ENCODE measurements at places on chromosomes 13 and 19. TPM values are rescaled to one million over a fixed set of nuclear protein-coding genes. Genes with fewer than 3 reads are reported as not detected.

DNA sequence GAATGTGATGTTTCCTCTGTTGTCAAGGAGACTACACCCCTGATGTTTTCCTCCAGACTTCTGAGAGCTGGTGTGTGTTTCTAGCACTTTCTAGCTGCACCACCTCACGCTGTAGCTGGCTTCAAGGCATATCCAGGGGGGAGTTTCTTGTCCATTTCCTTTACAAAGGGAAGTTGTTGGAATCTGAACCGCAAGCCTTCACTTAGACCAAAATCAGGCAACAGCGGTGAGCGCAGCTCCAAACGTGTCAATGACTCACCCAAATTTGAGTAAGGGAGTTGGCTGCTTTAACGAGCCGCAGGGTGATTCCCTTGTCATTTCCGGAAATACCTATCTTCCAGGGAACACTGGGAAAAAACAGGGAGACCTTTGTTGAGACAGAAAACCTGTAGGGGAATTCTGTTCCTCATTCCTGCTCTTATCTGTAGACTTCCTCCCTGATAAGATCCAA is 2.5 kb downstream of the LDLR start:
- peak overlapping the region; percentile 60 for H3K4me3 ChIP-seq
- no peaks in the 10 kb centered on the region for H3K27me3 ChIP-seq
- H3K27ac ChIP-seq: peak overlapping the region; percentile 96
- peaks cover 85% of the 10 kb centered on the region for H3K4me1 ChIP-seq
- H3K36me3 ChIP-seq: no peaks in the 10 kb centered on the region

GRCh38 chr19:51690454-51691073 is 2.6 kb upstream of the SPACA6 start:
- peaks cover 19% of the 10 kb centered on the region for H3K36me3 ChIP-seq
- peak overlapping the region; percentile 80 for H3K4me3 ChIP-seq
- H3K27ac ChIP-seq: peak overlapping the region; percentile 97
- DNase-seq: no peak
- H3K27me3 ChIP-seq: no peaks in the 10 kb centered on the region

DNA sequence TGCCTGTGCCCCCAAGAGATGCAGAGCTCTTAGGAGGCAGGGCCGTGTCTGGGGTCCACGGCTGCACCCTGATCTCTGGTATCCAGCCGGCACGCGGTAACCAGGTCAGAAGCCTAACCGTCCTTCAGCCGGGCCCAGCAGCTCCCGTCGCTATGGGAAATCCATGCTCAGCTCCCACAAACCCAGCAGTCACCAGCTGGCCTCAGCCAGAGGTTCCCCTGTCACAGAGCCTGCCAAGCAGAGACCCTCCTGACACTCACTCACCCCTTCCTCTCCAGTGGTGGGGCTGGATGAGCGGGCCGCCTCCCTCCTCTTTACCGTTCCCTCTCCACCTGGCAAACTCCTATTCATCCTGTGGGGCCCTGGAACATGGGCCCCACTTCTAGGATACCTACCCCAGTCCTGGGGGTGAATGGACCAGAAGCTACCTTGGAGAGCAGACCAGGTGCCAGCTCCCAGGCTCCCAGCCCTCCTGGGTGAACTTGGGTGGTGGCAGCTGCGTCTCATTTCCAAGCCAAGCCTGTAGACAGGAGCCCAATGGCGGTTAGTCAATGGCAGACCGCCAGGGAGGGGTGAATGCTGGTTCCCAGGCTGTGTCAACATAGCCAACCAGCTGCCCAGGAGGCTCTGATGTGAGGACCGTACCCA is 21.4 kb upstream of the TCF3 start:
- no peak overlapping the region for H3K4me3 ChIP-seq
- no peaks in the 10 kb centered on the region for H3K36me3 ChIP-seq
- peaks cover 19% of the 10 kb centered on the region for H3K4me1 ChIP-seq
- H3K27me3 ChIP-seq: peaks cover 97% of the 10 kb centered on the region
- H3K27ac ChIP-seq: no peak overlapping the region
- no peak for DNase-seq

Gene TMEM161A
- 23.4 TPM for total RNA-seq

GRCh38 chr13:49530457-49530856 is 34.7 kb downstream of the PHF11 start:
- no peaks in the 10 kb centered on the region for H3K27me3 ChIP-seq
- H3K4me1 ChIP-seq: no peaks in the 10 kb centered on the region
- H3K4me3 ChIP-seq: no peak overlapping the region
- DNase-seq: no peak
- H3K36me3 ChIP-seq: peaks cover 45% of the 10 kb centered on the region

DNA sequence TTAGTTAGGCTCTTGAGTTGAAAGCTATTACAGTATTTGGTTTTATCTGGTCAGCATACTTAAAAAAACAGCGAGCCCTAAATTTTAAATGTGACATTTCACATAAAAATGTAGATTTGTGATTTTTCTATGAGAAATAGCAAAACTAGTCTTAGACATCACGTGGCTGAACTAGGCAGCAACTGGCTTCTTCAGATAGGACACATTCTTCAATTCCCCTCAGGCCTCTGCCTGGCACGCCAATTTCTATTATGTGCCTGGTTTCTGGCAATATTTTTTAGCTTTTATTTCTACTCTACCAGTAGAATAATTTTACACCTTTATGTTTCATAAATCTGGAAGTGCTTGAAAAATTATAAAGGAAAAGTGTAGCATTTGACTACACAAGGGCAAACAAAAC is 433.7 kb downstream of the DIAPH3 start:
- H3K27ac ChIP-seq: no peak overlapping the region
- H3K4me3 ChIP-seq: no peak overlapping the region
- H3K4me1 ChIP-seq: no peaks in the 10 kb centered on the region
- H3K36me3 ChIP-seq: no peaks in the 10 kb centered on the region
- no peaks in the 10 kb centered on the region for H3K27me3 ChIP-seq
- no peak for DNase-seq

DNA sequence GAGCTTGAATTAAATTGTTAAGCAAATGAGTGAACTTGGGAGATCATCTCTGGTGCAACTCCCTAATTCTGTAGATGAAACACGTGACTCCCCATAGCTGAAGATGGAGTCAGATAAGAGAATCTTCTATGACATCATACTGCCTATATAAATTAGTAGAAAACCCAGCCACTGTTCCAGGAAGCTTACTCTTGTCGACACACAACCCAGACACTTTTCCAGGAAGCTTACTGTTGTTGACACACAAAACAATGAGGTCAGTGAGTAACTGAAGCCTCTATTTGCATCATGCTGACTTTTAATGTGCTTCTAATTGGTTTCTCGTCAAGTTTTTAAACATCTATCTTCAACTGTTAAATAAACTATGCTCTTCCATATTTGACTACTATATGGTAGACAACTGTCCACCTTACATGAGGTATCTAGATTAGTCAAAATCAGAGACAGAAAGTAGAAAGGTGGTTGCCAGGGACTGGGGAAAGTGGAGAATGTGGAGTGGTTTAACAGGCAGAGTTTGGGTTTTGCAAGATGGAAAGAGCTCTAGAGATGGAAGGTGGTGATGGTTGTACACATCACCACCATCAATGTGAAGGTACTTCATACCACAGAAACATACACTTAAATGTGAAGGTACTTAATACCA is 168.2 kb downstream of the FGF14 start:
- DNase-seq: no peak
- no peak overlapping the region for H3K27ac ChIP-seq
- H3K36me3 ChIP-seq: no peaks in the 10 kb centered on the region
- H3K4me3 ChIP-seq: no peak overlapping the region
- H3K27me3 ChIP-seq: no peaks in the 10 kb centered on the region

Gene CCDC122
- total RNA-seq: 3.6 TPM
